Activated naive CD4-positive, alpha-beta T cell (primary cell): ENCODE measurements at places on chromosomes 7 and 10.

GRCh38 chr10:22341190-22341925 is 3.9 kb upstream of the SPAG6 start:
- no peak for DNase-seq

- DNase-seq = no peak
These were observed 142.5 kb upstream of the SHH start for GRCh38 chr7:155954550-155955366.

DNA sequence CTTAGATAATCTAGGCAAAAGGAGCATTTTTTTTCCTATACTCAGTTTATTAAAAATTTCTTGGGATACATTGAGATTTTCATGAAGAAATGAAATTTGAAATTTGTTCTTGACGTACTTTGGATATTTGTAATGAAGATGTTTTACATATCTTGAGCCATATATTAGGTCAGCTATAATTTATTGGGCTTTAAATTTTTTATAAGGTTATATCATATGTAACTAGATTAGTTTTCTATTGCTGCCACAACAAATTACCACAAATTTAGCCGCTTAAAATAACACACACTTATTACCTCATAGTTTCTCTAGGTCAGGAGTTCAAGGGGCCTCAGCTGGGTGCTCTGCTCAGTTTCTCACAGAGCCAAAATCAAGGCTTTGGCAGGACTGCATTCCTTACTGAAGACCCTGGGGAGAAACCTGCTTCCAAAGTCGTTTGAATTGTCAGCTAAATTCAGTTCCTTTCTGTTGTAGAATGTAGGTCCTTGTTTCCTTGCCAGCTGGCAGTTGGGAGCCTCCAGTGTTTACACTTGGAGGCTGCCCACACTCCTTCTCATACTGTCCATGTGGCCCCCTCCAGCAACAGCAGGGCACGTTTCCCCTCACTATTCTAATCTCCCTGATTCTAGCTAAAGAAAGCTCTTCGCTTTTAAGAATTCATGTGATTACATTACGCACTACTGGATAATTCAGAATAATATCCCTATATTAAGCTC is 42.6 kb upstream of the DNAH11 start:
- DNase-seq = no peak

- no peak for DNase-seq
These were observed 87.7 kb upstream of the PDK4 start for GRCh38 chr7:95684037-95684436.

- no peak for DNase-seq
These were observed 1.5 kb upstream of the C10orf95 start for GRCh38 chr10:102452672-102453340.

DNA sequence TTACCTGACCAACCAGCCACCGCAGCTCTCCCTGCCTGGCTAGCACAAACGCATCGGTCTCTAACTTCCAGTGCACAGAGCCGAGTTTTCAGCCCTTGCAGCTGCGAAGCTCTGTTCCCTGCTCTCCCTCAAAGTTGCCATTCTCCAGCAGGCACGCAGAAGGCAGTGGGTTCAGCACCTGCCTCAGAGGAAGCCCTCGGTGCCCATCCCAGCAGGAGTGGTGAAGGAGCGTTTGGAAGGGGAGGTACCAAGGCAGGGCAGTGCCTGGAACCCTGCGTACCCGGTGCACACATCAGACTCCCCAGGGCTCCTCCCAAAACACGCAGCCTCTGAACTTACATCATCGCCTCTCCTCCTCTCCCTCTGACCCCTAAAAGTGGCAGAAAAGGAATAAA is 1.7 kb upstream of the STK32C start:
- no peak for DNase-seq

- no peak for DNase-seq
These were observed 493 bp downstream of the ZMIZ2 start for GRCh38 chr7:44748948-44749731.

DNA sequence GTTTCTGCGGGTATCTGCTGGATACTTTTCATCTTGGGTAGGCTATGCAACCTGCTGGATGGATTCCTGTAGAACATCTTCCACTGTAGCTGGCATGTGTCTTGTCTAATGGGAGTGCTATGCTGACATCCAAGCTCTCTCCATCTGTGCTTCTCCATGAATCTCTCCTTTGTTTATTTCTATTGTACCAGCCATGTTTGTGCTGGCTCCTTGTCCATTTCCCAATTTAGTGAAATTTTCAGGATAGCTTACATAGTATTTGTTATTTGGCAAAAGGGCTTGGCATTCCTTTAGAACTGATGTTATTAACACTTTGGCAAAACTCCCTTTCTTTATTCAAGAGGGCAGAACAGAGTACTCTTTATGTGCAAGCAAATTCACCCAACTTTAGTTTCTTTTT is 198.0 kb downstream of the CSTF2T start:
- no peak for DNase-seq

DNA sequence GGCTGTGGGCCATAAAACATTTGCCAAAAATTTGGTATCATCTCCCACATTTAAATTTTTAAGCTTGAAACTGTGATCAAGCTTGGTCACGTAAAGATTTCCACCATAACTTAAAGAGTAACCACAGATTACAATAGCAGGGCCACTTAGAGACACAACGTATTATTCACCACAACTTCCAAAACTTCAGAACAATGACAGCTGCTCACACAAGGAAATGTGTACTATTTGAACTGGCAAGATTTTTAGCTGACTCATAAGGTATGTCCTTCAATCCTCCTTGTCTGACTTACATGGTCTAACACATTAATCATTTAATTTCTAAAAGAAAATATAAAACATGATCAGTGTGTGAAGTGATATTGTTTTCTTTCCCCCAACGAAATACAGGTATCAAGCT is 234.5 kb downstream of the PARD3 start:
- no peak for DNase-seq

DNA sequence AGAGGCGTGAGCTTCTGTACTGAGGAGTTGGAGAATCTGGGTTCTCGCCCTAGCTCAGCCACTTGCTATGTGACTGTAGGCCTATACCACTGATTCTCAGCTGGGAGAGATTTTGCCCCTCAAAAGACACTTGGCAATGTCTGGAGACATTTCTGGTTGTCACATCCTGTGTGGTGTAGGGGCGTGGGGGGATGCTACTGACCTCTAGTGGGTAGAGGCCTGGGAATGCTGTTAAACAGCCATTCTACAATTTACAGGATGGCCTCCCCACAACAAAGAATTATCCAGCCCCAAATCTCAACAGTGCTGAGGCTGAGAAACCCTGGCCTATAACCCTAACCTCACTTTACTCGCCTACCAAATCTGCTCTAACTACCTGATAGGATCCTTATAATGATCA is 58.8 kb upstream of the GAD2 start:
- DNase-seq = no peak

- DNase-seq = no peak
These were observed 670.1 kb upstream of the LRRN3 start for GRCh38 chr7:110420788-110421187.

DNA sequence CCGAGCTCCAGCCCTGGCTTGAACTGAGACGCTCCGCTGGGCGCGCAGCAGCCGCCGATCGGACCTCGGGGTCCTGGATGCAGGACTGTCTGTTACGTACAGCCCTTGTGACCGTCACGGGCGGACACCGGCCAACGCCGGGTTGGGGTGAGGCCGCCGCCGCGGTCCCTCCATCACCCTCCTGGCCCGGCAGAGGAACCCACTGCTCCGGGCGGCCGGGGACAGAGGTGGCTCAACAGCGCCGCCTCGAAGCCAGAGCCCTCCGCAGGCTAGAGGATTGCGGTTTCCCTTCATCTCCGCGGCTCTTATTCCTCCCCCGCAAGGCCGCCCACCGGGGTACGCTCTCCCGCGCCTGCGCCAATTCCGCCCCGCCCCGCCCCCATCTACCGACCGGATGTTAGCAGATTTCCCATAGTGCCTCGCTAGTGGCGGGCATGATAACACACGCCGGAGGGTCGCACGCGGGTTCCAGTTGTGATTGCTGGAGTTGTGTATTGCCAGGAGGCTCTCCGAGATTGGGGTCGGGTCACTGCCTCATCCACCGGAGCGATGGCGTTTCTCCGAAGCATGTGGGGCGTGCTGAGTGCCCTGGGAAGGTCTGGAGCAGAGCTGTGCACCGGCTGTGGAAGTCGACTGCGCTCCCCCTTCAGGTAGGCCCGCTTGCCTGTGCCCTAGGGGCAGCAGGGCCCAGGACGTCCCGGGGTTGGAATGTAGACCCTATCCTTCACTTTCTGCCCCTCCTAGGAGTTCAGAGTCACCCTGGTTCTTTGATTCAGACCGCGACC is at the start of gene TFAM:
Gene TFAM (plus strand): TSS at position 412 of the 785 bp plus-strand sequence. CDS start 138 bp downstream, at position 550.
- DNase-seq = peak; percentile 96

- no peak for DNase-seq
These were observed 565.0 kb downstream of the PTPRN2 start for GRCh38 chr7:158022601-158023000.

GRCh38 chr10:28375399-28376354 is 72.8 kb upstream of the MPP7 start:
- no peak for DNase-seq

- DNase-seq = no peak
These were observed 16.1 kb upstream of the TRPV6 start for GRCh38 chr7:142901426-142902259.

DNA sequence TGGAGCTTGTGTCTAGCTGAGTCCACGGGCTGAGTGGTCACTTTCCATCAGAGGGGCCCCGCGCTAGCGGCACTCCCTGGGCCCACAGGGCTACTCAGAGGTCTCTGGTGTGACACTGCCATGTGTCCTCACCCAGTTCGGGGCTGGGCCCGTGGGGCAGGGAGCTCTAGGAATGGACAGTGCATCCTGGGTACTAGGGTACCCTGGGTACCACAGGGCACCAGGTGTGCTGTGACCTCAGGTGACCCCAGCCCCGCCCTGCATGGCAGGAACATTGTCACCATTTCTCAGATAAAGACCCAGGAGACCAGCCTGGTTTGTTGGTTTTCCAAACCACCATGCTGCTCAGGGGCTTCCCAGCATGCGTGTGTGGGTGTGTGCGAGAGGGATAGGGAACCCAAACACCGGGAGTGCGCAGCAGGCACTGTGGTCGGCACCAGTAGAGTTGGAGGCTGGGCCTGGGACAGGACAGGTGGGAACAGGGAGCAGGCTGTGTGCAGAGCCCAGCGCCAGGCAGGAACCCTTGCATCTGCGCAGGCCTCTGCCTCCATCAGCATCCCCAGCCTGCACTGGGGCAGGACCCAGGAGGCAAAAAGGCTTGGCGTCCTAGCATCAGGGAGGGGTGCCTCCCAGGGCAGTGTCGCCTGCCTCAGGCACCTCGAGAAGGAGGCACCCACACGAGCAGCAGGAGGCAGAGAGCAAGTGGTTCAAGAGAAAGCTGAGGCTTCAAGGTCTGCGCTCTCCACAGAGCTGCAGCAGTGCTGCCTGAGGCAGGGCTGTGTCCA is 19.4 kb upstream of the CSGALNACT2 start:
- no peak for DNase-seq

DNA sequence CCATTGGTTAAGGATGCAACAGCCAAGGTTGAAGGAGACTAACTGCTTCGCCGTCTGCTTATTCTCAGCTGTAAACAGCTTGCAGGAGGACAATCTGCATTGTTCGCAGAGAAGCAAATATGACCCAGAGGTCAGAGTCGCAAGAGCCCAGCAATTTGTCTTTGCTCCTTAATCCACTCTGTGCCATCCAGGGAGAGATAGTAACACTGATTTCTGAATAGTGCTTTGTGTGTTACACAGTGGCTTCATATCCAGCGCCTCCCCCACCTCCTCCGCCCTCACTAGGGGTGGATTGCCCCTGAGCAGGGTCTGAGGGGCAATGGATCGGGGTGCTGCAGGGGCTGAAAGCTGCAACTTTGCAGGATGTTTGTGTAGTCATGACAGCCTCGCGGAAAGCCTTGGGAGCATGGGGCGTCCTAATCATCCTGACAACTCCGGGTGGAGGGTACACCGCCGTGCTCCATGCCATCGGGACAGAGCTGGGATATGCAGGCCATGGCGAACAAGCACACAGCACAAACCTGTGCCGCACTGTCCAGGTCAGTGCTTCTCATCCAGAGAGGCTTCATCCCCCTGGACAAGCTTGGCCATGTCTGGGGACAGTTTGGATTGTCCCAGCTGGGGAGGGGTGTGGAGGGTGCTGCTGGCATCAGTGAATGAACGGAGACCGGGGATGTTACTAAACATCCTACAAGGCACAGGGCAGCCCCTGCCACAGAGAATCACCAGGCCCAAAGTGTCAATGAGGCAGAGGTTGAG is 103.1 kb upstream of the INSIG1 start:
- no peak for DNase-seq

- DNase-seq = no peak
These were observed 41.9 kb downstream of the TAS2R41 start for GRCh38 chr7:143519411-143520131.

- DNase-seq = no peak
These were observed 70.0 kb downstream of the SLC35B4 start for GRCh38 chr7:134246761-134247160.

- DNase-seq = no peak
These were observed 568.1 kb upstream of the MKI67 start for GRCh38 chr10:128694168-128694850.
